ENCODE measurements at places on chromosomes 2 and 18. TPM values are rescaled to one million over a fixed set of nuclear protein-coding genes. Genes with fewer than 3 reads are reported as not detected.

NPPC gene
- 0.31 TPM for total RNA-seq

LYG2 gene
- total RNA-seq = not detected

UGT1A4 gene
- total RNA-seq = 0.12 TPM

CNTNAP5 gene
- not detected for total RNA-seq

MAP3K19 gene
- not detected for total RNA-seq

LRRTM1 gene
- not detected for total RNA-seq

TMEM163 gene
- 0.10 TPM for total RNA-seq

HRH4 gene
- total RNA-seq = not detected

ZNF892 gene
- 0.25 TPM for total RNA-seq

CYP1B1 gene
- 4.2 TPM for total RNA-seq

GPR45 gene
- total RNA-seq = not detected

CCNYL1 gene
- total RNA-seq = 23.5 TPM

NT5C1B gene
- total RNA-seq = not detected

STRADB gene
- 20.5 TPM for total RNA-seq

ELOA2 gene
- total RNA-seq = not detected

HJURP gene
- total RNA-seq = 61.5 TPM

LYPD6B gene
- not detected for total RNA-seq

CHRND gene
- not detected for total RNA-seq

REG3G gene
- not detected for total RNA-seq

TSPYL6 gene
- not detected for total RNA-seq

IL18RAP gene
- not detected for total RNA-seq

CSRNP3 gene
- not detected for total RNA-seq

GPR55 gene
- not detected for total RNA-seq

TUBA3E gene
- 3.6 TPM for total RNA-seq

KCNE4 gene
- total RNA-seq = 0.50 TPM

SERPINB4 gene
- 0.08 TPM for total RNA-seq

SEPTIN2 gene
- 264 TPM for total RNA-seq

UGT1A5 gene
- total RNA-seq = not detected

LIMS1 gene
- total RNA-seq = 56.7 TPM

SRD5A2 gene
- 0.03 TPM for total RNA-seq

LAMA3 gene
- total RNA-seq = 55.8 TPM

CMPK2 gene
- total RNA-seq = 0.86 TPM

PRSS56 gene
- total RNA-seq = 0.21 TPM

CDH2 gene
- 43.1 TPM for total RNA-seq

ALK gene
- not detected for total RNA-seq

ACVR1C gene
- not detected for total RNA-seq

BOLL gene
- not detected for total RNA-seq

POTEJ gene
- not detected for total RNA-seq

GKN2 gene
- 2.2 TPM for total RNA-seq

CCDC74B gene
- total RNA-seq = 6.4 TPM

STPG4 gene
- not detected for total RNA-seq

FOXI3 gene
- not detected for total RNA-seq

DSG1 gene
- not detected for total RNA-seq

MAT2A gene
- 569 TPM for total RNA-seq

GALR1 gene
- not detected for total RNA-seq

CTLA4 gene
- total RNA-seq = not detected

LBH gene
- total RNA-seq = 122 TPM

NAT8 gene
- not detected for total RNA-seq

FARSB gene
- 44.1 TPM for total RNA-seq

LAMA1 gene
- 0.06 TPM for total RNA-seq

TM4SF20 gene
- total RNA-seq = 8.8 TPM

SCN2A gene
- not detected for total RNA-seq

MAP4K4 gene
- total RNA-seq = 105 TPM
